ENCODE measurements at places on chromosomes 11 and 22.

- no peak for DNase-seq
These were observed 64.6 kb downstream of the ARHGEF12 start for GRCh38 chr11:120400564-120401364.

GRCh38 chr11:38460429-38460828 lies 1862.4 kb upstream of the RAG2 start:
- DNase-seq = no peak

DNA sequence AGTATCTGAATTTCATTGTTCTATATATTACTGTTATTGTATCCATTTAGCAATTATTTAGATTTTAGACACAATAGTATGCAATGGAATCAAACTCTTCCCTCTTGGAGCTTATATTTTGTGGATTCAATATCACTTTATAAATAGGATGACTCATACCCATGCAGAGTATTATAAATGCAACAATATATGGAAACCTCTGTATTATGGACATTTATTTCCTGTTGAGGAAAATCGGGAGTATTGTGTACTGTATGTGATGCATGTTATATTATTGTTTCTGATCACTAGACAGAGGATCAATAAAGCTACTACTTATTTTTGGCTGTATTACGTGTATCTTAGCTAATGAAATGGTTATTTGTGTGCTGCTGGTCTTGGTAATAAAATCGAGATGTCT lies 770 bp downstream of the METTL15 start:
- DNase-seq = no peak

DNA sequence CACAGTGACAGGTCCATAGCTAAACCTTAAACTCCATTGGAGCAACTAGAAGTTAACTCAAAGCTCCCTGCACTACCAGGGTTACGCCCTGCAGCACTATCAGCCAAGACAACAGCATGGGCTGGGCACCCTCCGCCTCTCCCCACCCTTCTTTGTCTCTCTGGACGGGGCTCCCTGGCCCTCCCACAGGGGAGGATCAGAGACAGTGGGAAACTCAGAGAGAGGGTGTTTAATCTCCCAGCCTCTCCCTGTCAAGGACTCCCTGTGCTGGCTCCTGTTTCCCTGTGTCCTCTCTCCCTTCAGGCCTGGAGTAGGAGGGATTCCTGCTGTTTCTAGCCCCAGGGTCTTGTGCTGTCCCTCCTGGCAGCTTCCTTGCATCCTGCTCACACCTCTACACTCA lies 56.9 kb upstream of the CSNK2A3 start:
- DNase-seq = no peak

GRCh38 chr22:37741312-37741795 lies 44.5 kb downstream of the TRIOBP start:
- DNase-seq = no peak

DNA sequence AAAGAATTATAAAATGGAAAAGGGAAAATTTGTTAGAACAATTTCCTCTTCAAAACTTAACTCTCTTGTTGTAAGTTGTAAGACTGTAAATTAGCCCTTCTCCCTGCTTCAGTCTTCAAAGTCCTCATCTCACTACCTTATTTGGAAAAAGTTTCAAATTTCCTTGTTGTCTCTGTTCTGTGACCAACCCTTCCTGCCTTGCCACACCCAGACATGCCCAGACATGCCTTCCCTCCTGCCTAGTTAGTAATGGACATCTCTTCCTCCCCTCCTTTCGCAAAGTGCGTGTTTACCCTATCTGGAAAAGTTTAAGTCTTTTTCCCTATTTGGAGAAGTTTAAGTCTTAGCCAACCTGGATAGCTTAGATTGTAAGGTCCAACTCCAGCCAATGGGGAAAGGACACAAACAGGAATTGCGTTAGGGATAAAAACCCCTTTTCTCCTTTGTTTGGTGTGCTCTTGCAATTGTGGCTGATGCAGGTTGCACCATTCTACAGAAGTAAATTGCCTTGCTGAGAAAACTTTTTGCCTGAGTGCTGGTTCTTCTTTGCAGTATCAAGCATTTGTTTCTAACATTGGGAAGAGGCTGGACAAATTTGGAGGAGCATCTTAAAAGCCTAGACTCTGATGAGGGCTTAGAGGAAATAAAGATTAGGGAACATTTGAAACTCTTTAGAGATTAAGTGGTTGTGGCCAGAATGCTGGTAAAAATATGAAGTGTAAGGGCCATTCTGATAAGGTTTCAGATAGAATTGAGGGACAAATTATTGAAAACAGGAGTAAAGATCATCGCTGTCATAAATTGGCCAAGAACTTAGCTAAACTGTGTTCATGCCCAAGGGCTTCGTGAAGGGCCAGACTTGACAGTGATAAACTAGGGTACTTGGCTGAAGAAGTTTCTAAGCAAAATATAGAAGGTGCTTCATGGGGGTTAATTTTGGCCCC lies 15.4 kb downstream of the OR52K2 start:
- DNase-seq = no peak

DNA sequence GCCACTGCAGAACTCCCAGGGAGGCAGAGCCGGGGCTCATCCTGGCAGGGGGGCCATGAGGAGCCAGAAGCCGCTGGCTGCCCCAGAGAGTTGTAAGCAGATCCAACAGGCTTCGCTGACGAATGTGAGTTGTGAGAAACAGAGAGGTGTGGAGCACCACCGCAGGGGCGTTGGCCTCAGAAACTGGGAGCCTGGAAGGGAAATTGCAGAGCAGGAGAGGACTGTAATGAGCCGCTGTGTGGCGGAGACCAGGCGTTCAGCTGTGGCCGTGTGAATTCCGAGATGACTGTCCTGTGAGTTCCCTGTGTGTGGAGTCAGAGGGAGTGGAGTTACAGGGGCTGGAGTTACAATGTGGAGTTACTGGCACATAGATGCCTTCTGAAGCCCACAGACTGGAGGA lies 27.7 kb upstream of the ETS1 start:
- DNase-seq = no peak

- DNase-seq = no peak
These were observed 44.5 kb upstream of the FGF3 start for GRCh38 chr11:69863544-69864200.

DNA sequence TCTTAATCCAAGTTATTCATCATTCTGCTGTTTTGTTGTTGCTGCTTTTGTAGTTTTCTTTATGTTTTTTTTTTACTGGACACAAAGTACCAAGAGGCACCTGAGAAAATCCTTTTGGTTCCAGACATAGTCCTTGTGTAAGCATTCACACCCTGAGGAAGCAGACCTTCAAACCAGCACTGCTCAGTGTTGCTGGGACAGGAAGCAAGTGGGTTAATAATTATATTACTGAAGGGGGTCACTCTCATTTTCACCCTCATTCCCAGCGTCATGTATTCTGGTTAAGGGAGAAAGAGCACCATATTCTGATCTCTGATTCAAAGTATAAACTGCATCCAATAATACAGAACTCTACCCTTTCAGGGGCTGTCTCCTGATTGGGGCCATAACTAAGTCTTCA lies 5.9 kb upstream of the ALKBH3 start:
- no peak for DNase-seq

DNA sequence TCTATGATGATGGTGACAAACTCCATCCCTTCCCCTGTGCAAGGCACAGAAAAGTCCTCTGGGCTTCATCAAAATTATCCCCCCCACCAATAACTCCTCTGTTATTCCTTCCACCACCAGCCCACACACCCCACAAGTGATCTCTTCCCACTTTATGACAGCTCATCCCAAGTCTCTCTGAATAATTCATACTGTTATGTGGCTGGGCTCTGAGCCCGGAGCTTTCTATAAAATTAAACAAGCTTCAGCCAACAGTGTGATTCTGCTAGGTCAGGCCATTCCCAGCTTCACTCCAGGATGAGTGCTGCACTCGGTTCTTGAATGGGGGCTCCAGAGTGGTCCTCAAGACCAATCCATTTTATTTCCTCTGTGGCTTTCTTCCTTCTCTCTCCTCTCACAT lies 83.0 kb downstream of the INSC start:
- DNase-seq = no peak
